ENCODE measurements at places on chromosomes 3 and 15.
A peak's percentile ranks its signal among the peaks of the same experiment; 100 is the strongest.

DNA sequence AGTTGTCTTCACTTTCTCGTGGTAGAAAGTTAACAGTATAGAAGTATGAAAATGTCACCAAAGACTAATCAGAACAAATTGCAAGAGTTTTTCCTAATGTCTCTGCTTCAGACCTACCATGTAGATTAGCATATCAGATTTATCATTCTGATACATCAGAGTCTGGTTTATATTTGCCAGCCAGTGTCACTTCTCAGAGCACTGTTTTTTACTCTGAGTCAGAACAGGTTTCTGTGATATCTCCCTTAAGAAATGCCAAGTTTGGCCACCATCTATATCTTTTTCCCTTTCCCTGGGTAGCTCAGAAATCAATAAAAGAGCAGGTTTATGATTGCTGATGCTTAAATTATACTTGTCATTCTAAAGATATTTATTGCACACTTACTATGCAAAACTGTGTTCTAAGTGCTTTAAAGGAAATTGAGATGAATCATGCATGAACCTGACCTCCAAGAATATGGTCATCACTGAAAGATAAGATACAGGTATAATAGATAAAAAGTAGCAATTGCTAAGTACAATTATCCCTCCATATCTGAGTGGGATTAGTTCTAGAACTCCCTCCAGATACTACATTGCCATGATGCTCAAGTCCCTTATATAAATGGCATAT, 672.7 kb upstream of the NAALADL2 start:
- DNase-seq: no peak

DNA sequence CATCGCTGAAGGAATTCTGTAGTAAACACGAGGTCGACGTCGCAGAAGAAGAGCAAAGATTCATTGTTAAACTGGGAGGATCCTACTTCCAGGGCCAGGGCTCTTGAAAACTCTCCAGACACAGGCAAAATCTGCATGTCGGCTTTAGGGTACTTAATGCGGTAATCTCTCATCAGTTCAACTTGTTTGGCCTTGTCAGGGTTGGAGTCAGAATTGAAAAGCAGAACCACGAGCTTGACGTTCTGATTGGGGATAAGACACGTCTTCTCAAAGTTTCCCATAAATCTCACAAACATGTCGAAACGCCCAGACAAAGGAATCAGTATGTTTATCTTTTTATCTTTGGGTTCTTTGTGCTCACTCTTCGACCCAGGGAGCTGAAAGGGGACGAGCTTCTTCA, 74.0 kb downstream of the CHSY1 start:
- DNase-seq: no peak

DNA sequence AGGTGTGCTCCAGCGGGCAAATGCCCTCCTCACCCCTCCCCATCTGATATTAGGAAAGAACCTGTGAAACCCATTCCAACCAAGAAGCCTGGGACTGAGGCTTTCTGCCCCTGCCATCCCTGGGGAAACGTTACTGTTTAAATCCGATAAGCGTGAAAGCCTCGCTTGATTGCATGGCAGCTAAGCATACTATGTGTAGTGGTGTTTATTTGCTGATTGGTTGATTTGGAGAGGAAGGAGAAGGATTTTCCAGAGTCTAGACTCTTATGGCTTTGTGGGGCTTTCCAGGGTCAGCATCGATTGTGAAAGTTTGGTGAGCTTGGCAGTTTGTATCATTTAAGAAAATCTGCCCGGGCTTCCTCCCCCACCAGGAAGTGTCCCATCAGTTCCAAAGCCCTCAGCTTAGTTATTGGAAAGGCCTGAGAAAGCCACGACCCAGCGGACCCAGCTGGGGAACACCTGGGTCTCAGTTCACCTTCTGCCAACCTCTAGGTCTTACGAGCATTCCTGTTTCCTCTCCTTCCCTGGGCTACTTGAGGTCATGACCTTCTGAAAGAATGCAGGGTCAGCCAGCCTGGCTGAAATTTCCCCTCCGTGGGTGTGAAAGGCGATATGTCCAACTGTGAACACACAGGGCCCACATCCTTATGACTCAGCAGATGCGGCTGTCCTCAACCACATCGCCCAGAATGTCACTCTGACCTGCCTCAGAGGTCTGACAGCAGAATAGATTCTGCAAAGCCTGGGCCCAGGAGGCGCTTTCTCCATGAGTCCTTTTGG, 62.8 kb upstream of the HERC1 start:
- peak; percentile 20 for DNase-seq

- no peak for DNase-seq
These were observed 329.9 kb downstream of the SV2B start for GRCh38 chr15:91429973-91430372.

- DNase-seq: no peak
These were observed 14.7 kb upstream of the CA12 start for GRCh38 chr15:63396152-63396928.

DNA sequence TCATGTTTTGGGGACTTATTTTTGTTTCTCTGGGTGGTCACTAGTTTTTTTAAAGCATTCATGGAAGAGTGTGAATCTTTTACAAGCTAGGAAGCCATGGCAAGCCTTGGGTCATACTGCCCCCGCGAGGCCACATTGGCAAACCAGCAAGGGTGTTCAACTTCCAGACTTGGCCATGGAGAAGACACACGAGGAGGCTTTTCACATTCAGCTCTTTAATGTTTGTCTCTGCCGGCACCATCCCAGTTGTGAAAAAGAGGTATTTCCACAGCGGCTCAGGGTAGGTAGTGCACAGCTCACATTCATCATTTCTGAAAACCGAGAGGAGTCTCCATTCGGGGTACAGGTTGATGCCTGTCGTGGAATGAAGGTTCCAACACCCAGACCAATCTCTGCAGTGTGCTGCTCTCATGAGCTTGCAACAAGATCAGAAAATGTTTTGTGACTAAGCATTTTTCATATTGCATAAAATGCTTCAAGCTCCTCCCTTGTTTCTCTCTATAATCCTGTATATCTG, 7.7 kb downstream of the CCR5 start:
- DNase-seq: peak; percentile 35

DNA sequence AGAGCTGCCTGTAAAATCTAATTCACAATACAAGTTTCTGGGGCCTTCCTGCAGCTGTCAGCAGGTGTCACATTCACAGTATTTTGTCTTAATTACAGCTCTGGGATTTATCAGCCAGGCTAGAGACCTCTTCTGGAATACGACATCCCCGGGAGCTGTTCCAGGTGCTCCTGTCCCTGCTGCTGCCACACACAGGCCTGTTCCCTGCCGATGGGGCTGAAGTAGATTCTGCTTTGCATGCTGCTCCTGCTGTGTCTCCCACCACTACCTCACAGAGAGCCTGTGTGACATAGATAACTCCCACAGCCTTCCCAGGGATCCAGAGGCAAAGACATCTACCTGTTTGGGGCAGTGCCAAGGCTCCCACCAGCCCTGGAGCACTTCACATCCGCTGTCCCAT, 20.4 kb downstream of the COLQ start:
- DNase-seq: no peak

DNA sequence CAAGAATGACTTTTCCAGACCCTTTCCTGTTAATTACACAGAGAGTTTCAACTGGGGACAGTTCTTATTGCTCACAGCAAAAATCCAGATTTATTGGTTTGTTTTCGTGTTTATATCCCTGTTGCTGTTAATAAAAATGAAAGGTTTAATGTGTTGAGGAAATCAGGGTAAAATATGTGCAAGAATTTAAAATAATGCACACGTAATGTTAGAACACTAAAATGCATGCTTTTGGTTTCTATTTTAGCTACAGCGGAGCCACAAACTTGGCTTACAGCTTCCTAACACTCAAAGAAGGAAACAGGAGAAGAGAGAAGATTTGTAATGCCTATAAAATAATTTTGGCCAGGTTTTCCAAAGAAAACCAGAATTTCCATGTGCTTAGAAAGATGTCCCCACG, 62.7 kb downstream of the CASR start:
- DNase-seq: no peak

GRCh38 chr3:15050405-15051092, 14.6 kb downstream of the MRPS25 start:
- no peak for DNase-seq
